Activated T-cell treated with anti-CD3 and anti-CD28 coated beads, Interleukin-2, amount 50 U/mL, for 24 hours (primary cell): ENCODE measurements at places on chromosomes 1 and 21.

GRCh38 chr1:1128454-1129139 lies 12.7 kb upstream of the C1orf159 start:
- H3K27me3 ChIP-seq = no peaks in the 10 kb centered on the region
- H3K36me3 ChIP-seq = no peaks in the 10 kb centered on the region
- no peak for DNase-seq
- no peaks in the 10 kb centered on the region for H3K4me1 ChIP-seq
- H3K4me3 ChIP-seq = no peak overlapping the region

- peaks cover 49% of the 10 kb centered on the region for H3K36me3 ChIP-seq
- no peaks in the 10 kb centered on the region for H3K27me3 ChIP-seq
- H3K27ac ChIP-seq = peak overlapping the region; percentile 26
- peaks cover 84% of the 10 kb centered on the region for H3K4me1 ChIP-seq
- no peak overlapping the region for H3K4me3 ChIP-seq
- peak; percentile 25 for DNase-seq
Measured at GRCh38 chr1:167645625-167646414, 15.8 kb downstream of the RCSD1 start.

- peaks cover 27% of the 10 kb centered on the region for H3K27me3 ChIP-seq
- no peak overlapping the region for H3K4me3 ChIP-seq
- DNase-seq = no peak
- H3K4me1 ChIP-seq = peaks cover 1% of the 10 kb centered on the region
- no peak overlapping the region for H3K27ac ChIP-seq
Measured at GRCh38 chr1:8015809-8016165, 10.3 kb downstream of the ERRFI1 start.

DNA sequence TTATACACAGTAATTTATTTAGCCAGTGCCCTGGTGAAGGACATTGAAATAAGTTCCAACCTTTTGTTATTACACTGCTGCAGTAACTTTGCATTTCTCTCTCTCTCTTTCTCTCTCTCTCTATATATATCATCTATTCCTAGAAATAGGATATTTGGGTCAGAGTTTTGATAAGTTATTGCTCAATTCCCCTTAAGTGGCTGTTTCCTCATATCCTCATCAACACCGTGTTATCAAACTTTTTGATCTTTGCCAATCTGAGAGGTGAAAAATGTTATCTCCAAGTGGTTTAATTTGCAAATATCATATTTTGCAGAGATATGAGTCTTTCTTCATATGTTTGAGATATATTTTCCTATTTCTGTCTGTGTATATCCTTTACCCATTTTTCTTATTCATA lies 1.6 kb upstream of the SRSF4 start:
- peak overlapping the region; percentile 97 for H3K4me3 ChIP-seq
- H3K4me1 ChIP-seq = peaks cover 35% of the 10 kb centered on the region
- no peak for DNase-seq
- no peak overlapping the region for H3K27ac ChIP-seq
- no peaks in the 10 kb centered on the region for H3K27me3 ChIP-seq

DNA sequence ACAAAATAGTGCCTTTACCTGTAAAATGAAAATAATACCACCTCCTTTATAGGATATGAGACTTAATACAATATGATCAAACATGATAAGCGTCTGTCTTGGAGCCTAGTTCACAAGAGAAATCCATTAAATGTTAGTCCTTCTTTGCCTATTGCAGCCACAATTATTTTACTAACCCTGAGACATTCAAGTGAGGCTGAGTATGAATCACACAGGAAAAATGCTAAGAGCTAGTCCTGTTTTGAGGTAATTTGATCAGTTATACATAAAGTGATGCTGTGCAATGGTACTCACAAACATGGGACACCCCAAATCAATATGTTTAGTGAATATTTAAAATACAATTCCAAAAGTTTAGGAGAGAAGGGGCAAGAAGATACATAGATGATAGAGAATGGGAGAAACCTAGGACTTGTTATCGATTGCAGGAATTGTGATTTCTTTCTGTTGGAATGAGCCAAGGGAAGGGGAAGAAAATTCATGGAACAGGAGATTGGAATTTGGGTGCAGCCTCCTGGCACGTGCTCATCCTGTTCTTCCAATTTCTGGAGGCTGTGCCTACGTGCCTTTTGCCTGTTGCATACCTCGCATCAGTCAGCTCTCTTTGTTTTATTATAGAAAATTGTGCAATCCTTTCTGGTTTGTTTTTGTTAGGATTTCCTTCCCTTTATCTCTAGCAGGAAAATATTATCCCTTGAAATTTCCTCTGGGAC lies 39.9 kb upstream of the BACH1 start:
- peaks cover 4% of the 10 kb centered on the region for H3K36me3 ChIP-seq
- H3K4me3 ChIP-seq = no peak overlapping the region

- peak overlapping the region; percentile 79 for H3K4me3 ChIP-seq
- DNase-seq = peak; percentile 93
Measured at GRCh38 chr1:89762779-89763648, 57.8 kb upstream of the LRRC8D start.

DNA sequence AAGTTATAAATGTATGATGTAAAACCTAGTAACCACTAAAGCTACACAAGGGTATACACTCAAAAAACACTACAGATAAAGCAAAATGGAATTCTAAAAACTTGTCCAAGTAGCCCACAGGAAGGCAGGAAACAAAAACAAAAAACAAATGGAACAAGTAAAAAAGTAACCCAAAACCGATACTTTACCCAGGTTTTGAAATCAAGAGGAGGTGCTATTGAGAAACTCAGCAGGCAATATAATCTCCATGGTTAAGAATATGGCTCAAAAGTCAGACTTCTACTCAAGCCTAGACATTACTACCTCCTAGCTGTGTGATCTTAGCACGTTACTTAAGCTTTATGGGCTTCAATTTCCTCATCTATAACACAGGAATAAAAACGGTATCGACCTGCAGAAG lies 13.3 kb downstream of the RBBP5 start:
- no peak for DNase-seq
- H3K4me3 ChIP-seq = no peak overlapping the region
- H3K4me1 ChIP-seq = peaks cover 14% of the 10 kb centered on the region

DNA sequence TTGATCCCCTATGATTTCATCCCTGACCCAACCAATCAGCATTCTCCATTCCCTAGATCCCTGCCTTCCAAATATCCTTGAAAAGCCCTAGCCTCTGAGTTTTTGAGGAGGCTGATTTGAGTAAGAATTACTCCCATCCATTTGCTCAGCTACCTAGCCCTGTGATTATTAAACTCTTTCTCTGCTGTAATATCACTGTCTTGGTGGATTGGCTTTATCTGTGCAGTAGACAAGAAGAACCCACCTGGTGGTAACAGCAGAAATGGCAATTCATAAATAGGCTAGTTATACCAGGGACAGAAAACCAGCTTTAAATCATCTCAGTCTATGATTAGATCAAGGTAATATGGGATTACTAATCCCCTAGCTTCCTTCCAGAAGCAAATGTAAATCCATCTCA lies 13.0 kb downstream of the IL20 start:
- no peak overlapping the region for H3K4me3 ChIP-seq
- H3K4me1 ChIP-seq = peaks cover 17% of the 10 kb centered on the region
- no peak overlapping the region for H3K27ac ChIP-seq
- H3K36me3 ChIP-seq = peaks cover 4% of the 10 kb centered on the region
- no peak for DNase-seq

GRCh38 chr21:24899138-24899537 lies 708.1 kb downstream of the MRPL39 start:
- no peak for DNase-seq
- H3K36me3 ChIP-seq = no peaks in the 10 kb centered on the region
- no peak overlapping the region for H3K4me3 ChIP-seq
- no peaks in the 10 kb centered on the region for H3K27me3 ChIP-seq

GRCh38 chr1:204319462-204319861 lies 40.3 kb downstream of the PLEKHA6 start:
- H3K4me3 ChIP-seq = no peak overlapping the region
- H3K27me3 ChIP-seq = peaks cover 5% of the 10 kb centered on the region
- H3K36me3 ChIP-seq = no peaks in the 10 kb centered on the region
- peaks cover 29% of the 10 kb centered on the region for H3K4me1 ChIP-seq
- H3K27ac ChIP-seq = peak overlapping the region; percentile 6
- DNase-seq = no peak

DNA sequence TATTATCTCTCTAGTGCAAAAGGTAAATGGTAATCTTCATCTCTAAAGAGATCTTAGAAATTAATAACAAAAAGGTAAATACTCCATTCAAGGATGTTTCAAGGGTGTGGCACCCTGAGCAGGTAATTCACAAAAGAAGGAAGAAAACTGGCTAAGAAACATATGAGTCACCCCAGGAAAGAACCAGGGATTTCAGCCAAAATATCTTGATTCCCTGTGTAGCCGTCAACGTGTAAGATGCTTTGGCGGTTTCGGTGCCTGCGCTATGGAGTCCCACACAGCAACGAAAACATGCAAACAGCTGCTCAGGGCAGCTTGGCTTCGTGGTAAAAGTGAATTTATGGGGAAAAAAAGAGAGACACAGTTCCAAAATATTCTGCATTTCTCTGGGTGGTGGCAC lies 3.7 kb downstream of the ITGB2 start:
- H3K27me3 ChIP-seq = no peaks in the 10 kb centered on the region
- peaks cover 72% of the 10 kb centered on the region for H3K4me1 ChIP-seq
- peak overlapping the region; percentile 94 for H3K4me3 ChIP-seq
- peak overlapping the region; percentile 95 for H3K27ac ChIP-seq

- H3K27ac ChIP-seq = no peak overlapping the region
- no peak for DNase-seq
- peaks cover 4% of the 10 kb centered on the region for H3K4me1 ChIP-seq
- peaks cover 7% of the 10 kb centered on the region for H3K27me3 ChIP-seq
- H3K36me3 ChIP-seq = no peaks in the 10 kb centered on the region
Measured at GRCh38 chr1:65207317-65207716, 59.3 kb downstream of the AK4 start.

DNA sequence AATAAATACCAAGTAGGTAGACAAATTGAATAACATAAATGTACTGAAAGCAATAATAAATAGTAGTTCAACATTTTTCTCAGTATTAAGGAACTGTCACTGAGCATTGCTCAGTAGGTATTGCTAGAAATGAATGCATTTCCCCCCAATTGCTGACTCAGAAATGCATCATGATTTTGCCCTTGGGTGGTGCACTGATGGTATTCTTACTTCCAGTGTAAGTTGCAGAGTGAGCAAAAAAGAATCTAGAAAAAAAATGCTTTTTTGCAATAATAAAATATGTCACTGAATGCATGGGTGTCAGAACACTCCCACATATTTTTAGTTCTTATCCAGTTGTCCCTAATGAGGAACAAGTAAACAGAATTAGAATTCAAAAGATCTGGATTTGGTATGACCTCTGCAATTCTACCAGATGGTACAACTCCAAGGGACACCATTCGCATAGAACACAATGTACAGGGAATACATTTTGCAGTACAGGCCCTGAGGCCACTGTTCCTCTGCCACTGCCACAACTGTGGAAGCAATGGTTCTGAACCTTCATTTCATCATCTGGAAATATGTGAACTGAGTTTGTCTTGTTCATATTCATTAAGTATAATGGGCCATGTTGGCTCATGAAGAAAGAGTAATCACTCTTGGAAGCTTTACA lies 78.0 kb downstream of the ATP6V1G3 start:
- H3K27me3 ChIP-seq = no peaks in the 10 kb centered on the region
- no peak overlapping the region for H3K27ac ChIP-seq
- peaks cover 24% of the 10 kb centered on the region for H3K4me1 ChIP-seq
- no peak overlapping the region for H3K4me3 ChIP-seq
- no peak for DNase-seq

DNA sequence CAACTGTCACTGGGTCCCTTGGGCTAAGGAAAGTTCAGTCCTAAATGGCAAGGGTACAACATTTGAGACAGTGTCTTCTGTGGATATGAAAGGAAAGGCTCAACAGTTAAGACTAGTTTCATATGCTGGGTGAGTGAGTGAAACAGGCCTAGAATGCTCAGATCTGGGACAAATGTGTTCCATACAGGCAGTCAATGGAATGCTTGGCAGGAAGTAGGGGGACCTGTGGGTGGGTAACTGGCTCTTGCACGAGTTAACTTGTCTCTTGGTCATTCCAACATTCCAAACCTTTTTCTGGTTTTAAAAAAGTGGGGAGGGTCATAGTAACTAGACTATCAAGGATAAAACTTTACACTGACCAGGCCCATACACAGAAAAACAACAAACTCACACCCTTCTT lies 17.8 kb upstream of the ADAM30 start:
- no peak overlapping the region for H3K4me3 ChIP-seq
- H3K4me1 ChIP-seq = no peaks in the 10 kb centered on the region
- no peak overlapping the region for H3K27ac ChIP-seq

DNA sequence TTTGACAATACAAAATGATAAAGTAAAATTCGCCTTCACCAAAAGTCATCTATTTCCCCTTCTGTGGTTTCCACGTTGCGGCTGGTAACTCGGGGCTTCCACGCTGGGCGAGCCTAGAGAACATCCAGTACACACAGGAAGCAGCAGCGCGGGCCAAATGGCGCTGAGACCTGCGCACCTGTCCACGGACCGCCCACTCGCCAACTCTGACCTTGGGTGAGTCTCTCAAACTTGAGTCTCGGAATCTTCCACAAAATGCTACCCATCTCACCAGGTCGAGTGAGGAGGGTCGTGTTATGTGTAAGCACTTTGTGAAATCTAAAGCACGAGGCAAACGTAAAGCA lies 820 bp upstream of the TTF2 start:
- no peak overlapping the region for H3K4me3 ChIP-seq
- DNase-seq = peak; percentile 79
- peaks cover 32% of the 10 kb centered on the region for H3K36me3 ChIP-seq
- no peak overlapping the region for H3K27ac ChIP-seq
- peaks cover 51% of the 10 kb centered on the region for H3K4me1 ChIP-seq

DNA sequence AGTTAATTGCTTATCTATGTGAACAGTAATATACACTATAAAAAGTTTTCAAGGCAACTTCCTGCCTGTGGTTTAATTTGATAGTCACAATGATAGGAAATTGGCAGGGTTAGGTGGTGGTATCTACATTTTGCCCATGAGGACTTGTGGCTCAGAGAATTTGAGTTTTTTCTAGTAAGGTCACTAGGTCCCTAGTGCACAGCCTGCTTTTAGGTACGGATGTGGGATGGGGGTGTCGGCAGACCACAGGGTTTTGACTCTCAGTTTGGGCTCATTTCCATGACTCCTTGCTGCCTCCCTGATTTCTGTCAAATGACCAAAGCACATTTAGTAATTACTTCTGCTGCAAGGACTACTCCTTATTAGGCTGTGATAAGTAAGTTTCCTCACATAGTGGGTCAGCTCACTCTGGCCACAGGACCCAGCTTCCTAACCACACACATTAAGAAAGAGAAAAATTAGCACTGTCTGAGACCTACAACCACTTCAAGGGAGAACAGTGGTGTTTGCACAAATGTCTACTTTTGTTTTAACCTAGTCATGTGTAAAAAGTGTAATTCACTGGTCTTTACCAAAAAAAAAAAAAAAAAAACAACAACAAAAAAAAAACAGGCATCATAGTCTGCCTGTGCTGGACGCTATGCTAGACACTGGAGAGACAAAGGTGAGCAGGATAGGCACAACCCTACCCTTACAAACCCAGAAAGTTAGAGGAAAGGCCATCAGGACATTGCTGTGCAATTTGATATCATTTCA lies 43.7 kb downstream of the MRPL39 start:
- peaks cover 44% of the 10 kb centered on the region for H3K4me1 ChIP-seq
- peak overlapping the region; percentile 95 for H3K4me3 ChIP-seq
- DNase-seq = peak; percentile 68
